Mesenteric fat pad (tissue), 1 donor: ENCODE measurements at places on chromosomes 2 and 18. TPM values are rescaled to one million over a fixed set of nuclear protein-coding genes. Genes with fewer than 3 reads are reported as not detected.

Gene LAMA3
- total RNA-seq: 19.6 TPM

Gene NEU2
- total RNA-seq: not detected

Gene RAB27B
- total RNA-seq: 0.93 TPM

Gene GPR155
- total RNA-seq: 8.9 TPM

Gene ERMN
- 0.32 TPM for total RNA-seq

Gene MYO5B
- total RNA-seq: 1.6 TPM

Gene ACOXL
- total RNA-seq: not detected

Gene FSHR
- not detected for total RNA-seq

Gene FBLN7
- total RNA-seq: 5.3 TPM

Gene ABCG5
- not detected for total RNA-seq

Gene ASAP2
- total RNA-seq: 22.9 TPM

Gene FNDC4
- 136 TPM for total RNA-seq

Gene PARD6G
- total RNA-seq: 3.6 TPM

Gene ZAP70
- 1.3 TPM for total RNA-seq

Gene TM4SF20
- 0.32 TPM for total RNA-seq

Gene MYL12A
- total RNA-seq: 460 TPM

Gene KCTD1
- 5.9 TPM for total RNA-seq

Gene COQ10B
- 38.2 TPM for total RNA-seq

Gene HOXD1
- 1.1 TPM for total RNA-seq

Gene UCN
- total RNA-seq: 1.0 TPM

Gene RTP5
- not detected for total RNA-seq

Gene UGT1A5
- total RNA-seq: not detected

Gene DUSP28
- total RNA-seq: 3.8 TPM

Gene LRRTM4
- 0.55 TPM for total RNA-seq

Gene ZEB2
- 329 TPM for total RNA-seq

Gene ME2
- 40.1 TPM for total RNA-seq

Gene CD8A
- total RNA-seq: 2.8 TPM

Gene HOXD4
- total RNA-seq: 4.1 TPM

Gene PRSS56
- total RNA-seq: not detected

Gene CXCR1
- total RNA-seq: 7.2 TPM

Gene ABCB11
- 0.06 TPM for total RNA-seq

Gene RAB17
- 0.87 TPM for total RNA-seq

Gene KCNE4
- total RNA-seq: 15.0 TPM

Gene ANKAR
- total RNA-seq: 6.6 TPM

Gene ALLC
- not detected for total RNA-seq

Gene DTNA
- total RNA-seq: 19.7 TPM

Gene POTEJ
- total RNA-seq: not detected

Gene GAREM1
- 21.2 TPM for total RNA-seq

Gene MALL
- total RNA-seq: 20.8 TPM

Gene PID1
- total RNA-seq: 56.5 TPM

Gene LHCGR
- total RNA-seq: 1.7 TPM
